ENCODE measurements at places on chromosomes 1 and 21. TPM values are rescaled to one million over a fixed set of nuclear protein-coding genes. Genes with fewer than 3 reads are reported as not detected.

GRCh38 chr1:58839846-58840835, 56.3 kb upstream of the JUN start:
- H3K36me3 ChIP-seq, result no peaks in the 10 kb centered on the region
- H3K4me3 ChIP-seq, result no peak overlapping the region

DNA sequence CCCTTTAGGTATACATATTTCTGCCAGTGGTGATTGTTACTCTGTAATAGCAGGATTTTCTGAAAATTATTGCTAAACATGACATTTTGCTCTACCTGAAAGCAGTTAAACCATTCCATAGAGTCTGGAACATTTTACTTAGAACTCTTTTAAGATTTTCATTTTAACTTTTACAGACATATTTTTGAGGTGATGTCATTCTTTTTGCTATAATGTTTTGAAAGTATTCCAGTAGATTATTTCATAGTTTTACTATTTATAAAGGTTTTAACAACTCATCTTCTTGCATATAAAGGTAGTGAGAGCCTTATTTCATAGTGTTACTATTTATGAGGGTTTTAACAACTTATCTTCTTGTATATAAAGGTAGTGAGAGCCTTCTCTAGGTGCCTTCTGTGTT, 42.9 kb downstream of the PTBP2 start:
- DNase-seq, result no peak
- no peak overlapping the region for H3K4me3 ChIP-seq
- no peak overlapping the region for H3K27ac ChIP-seq
- H3K36me3 ChIP-seq, result no peaks in the 10 kb centered on the region
- H3K27me3 ChIP-seq, result no peaks in the 10 kb centered on the region

- H3K4me3 ChIP-seq, result no peak within 1 kb of the TSS
- H3K4me1 ChIP-seq, result no peaks in the 10 kb centered on the region
- no peaks in the 10 kb centered on the region for H3K27me3 ChIP-seq
- no peak for DNase-seq
- no peak within 1 kb of the TSS for H3K27ac ChIP-seq
These were observed at the start of gene SAMSN1 for GRCh38 chr21:14545906-14546480. SAMSN1 (minus strand) TSS chr21:14546315; CDS start chr21:14546261, 54 bp downstream.

GRCh38 chr1:36161641-36162531, 5.9 kb downstream of the MAP7D1 start:
- no peaks in the 10 kb centered on the region for H3K27me3 ChIP-seq
- no peak for DNase-seq
- H3K4me3 ChIP-seq, result peak overlapping the region; percentile 61
- H3K4me1 ChIP-seq, result peaks cover 68% of the 10 kb centered on the region
- H3K27ac ChIP-seq, result peak overlapping the region; percentile 73
- H3K36me3 ChIP-seq, result peaks cover 30% of the 10 kb centered on the region

- no peak overlapping the region for H3K27ac ChIP-seq
- H3K36me3 ChIP-seq, result no peaks in the 10 kb centered on the region
- no peak for DNase-seq
These were observed 71.3 kb upstream of the DNAJC6 start for GRCh38 chr1:65238010-65238409.

- peak; percentile 59 for DNase-seq
- peaks cover 17% of the 10 kb centered on the region for H3K4me1 ChIP-seq
- H3K36me3 ChIP-seq, result no peaks in the 10 kb centered on the region
- H3K27ac ChIP-seq, result no peak overlapping the region
- H3K4me3 ChIP-seq, result no peak overlapping the region
These were observed 46.8 kb downstream of the COL18A1 start for GRCh38 chr21:45451771-45452182.

DNA sequence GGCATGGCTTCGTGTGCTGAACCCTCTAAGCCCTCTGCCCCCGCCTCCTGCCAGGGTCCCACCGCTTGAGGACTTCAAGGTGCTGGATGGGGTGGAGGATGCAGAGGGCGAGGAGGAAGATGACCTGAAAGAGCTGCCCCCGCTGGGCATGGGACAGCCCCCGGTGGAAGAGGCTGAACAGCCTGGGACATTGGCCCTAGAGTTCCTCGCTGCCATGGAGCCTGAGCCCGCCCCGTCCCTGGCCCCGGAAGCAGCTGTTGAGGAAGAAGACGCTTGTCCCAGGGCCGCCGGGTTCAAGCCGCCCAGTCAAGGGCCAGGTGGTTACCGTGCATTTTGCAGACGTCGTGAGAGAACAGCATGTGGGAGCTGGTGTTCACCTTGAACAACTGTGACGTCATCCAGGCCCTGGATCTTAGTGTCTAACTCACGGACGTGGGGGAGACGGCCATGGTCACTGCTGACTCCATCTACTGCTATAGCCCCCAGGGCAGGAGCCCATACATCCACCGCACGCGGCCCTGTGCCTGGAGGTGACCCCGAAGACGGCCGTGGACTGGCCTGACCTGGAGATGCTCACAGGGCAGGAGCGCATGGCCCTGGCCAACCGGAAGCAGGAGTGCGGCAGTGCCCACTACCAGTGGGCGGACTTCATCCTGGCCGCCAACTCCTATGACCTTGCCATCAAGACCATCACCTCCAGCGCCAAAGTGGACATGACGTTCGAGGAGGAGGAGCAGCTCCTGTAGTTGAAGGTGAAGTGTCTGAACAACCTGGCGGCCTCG, 90.1 kb downstream of the PPP1R12B start:
- peaks cover 12% of the 10 kb centered on the region for H3K36me3 ChIP-seq
- H3K4me3 ChIP-seq, result no peak overlapping the region
- H3K27ac ChIP-seq, result no peak overlapping the region
- no peaks in the 10 kb centered on the region for H3K27me3 ChIP-seq
- no peak for DNase-seq

DNA sequence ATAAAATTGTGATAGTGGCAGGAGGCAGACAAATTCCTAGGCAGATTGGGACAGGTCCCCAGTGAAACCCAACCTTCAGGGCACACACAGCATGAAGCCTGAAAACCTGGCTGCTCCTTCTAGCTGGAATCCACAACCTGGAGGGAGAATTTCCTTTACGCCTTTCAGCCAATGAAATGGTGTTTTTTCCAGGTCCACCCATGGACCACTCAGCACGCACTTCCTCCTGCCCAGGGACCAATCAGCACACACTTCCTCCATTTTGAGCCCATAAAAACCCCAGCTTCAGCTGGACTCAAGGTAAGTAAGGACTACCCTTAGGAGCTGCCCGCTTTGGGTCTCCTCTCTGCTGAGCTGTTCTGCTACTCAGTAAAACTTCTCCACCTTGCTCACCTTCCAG, 120.1 kb downstream of the AKT3 start:
- H3K4me3 ChIP-seq, result no peak overlapping the region
- H3K27ac ChIP-seq, result no peak overlapping the region
- no peak for DNase-seq
- H3K27me3 ChIP-seq, result no peaks in the 10 kb centered on the region
- H3K4me1 ChIP-seq, result peaks cover 4% of the 10 kb centered on the region

GRCh38 chr21:41835711-41836154, 43.4 kb downstream of the PRDM15 start:
- DNase-seq, result no peak
- H3K4me1 ChIP-seq, result no peaks in the 10 kb centered on the region
- H3K4me3 ChIP-seq, result no peak overlapping the region
- H3K27ac ChIP-seq, result no peak overlapping the region
- no peaks in the 10 kb centered on the region for H3K27me3 ChIP-seq

- no peak overlapping the region for H3K4me3 ChIP-seq
- H3K27me3 ChIP-seq, result no peaks in the 10 kb centered on the region
- no peaks in the 10 kb centered on the region for H3K36me3 ChIP-seq
- DNase-seq, result no peak
- peaks cover 10% of the 10 kb centered on the region for H3K4me1 ChIP-seq
- H3K27ac ChIP-seq, result no peak overlapping the region
These were observed 20.4 kb upstream of the KIF14 start for GRCh38 chr1:200640963-200641401.

- no peaks in the 10 kb centered on the region for H3K4me1 ChIP-seq
- no peak overlapping the region for H3K27ac ChIP-seq
- DNase-seq, result peak; percentile 37
These were observed 394.8 kb downstream of the PRDM2 start for GRCh38 chr1:14094611-14095400.

DNA sequence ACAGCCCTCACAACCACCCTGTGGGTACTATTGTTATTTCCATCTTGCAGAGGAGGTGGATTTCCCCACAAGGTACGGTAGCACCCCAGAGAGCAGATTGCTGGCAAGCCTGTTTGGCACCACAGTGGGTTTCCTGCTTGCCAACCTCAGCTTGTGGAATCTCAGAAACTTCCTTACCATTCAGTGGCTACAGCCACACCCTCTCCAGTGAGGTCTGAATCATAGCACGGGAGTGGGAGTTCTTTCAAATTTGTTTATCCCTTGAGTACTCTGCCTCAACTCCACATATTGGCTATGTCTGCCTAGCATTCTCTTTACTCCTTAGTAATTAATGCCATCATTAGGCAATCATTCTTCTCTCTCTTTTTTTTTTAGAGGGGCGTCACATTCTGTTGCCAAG, 162.1 kb downstream of the PTPRU start:
- H3K4me1 ChIP-seq, result peaks cover 5% of the 10 kb centered on the region
- H3K36me3 ChIP-seq, result no peaks in the 10 kb centered on the region
- no peak overlapping the region for H3K4me3 ChIP-seq
- no peak for DNase-seq
- no peak overlapping the region for H3K27ac ChIP-seq

DNA sequence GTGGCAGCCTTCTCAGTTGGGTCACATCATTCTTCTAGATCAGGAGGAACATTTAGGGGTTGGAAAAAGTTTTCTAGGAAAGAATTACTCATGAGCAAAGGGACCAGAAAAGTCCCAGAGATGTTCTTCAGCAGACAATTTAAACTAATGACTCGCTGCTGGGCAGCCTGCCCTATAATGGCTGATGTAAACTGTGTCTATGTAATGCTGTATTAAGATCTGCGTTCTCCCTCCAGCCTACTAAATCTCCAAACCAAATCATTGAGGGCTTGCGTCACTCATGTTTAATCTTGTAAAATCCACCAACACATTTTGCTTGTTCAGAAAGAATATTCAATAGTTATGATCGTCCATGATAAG, 92.1 kb downstream of the LRRC8C start:
- DNase-seq, result peak; percentile 82
- peaks cover 29% of the 10 kb centered on the region for H3K4me1 ChIP-seq
- peak overlapping the region; percentile 45 for H3K4me3 ChIP-seq

- H3K4me1 ChIP-seq, result peaks cover 3% of the 10 kb centered on the region
- no peak overlapping the region for H3K4me3 ChIP-seq
- no peak for DNase-seq
These were observed 2.8 kb downstream of the ITPKB start for GRCh38 chr1:226736001-226736907.

- peak; percentile 43 for DNase-seq
- H3K4me3 ChIP-seq, result no peak overlapping the region
- peaks cover 15% of the 10 kb centered on the region for H3K36me3 ChIP-seq
- H3K4me1 ChIP-seq, result peaks cover 20% of the 10 kb centered on the region
- H3K27ac ChIP-seq, result no peak overlapping the region
These were observed 18.7 kb upstream of the PODN start for GRCh38 chr1:53043271-53043670.

DNA sequence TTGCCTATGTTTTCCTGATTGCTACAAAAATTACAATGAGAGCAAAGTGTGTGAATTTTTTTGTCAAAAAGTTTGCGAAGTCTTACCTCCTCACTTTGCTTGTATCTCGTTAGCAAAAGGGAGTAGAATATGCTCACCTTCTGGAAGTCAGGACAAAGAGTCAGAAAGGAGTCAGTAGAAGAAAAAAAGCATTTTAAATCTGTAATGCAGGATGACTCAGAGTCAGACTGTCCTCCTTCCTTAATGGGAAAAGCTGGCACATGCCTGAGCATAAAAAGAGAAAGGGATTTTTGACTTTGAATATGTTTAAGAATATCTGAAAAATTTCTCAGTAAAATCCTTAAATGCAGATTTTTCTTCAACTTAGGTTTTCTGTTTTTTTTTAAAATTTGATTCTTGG, 14.2 kb upstream of the VN1R5 start:
- H3K36me3 ChIP-seq, result no peaks in the 10 kb centered on the region
- peak; percentile 78 for DNase-seq
- H3K4me1 ChIP-seq, result no peaks in the 10 kb centered on the region
- H3K27ac ChIP-seq, result no peak overlapping the region

DNA sequence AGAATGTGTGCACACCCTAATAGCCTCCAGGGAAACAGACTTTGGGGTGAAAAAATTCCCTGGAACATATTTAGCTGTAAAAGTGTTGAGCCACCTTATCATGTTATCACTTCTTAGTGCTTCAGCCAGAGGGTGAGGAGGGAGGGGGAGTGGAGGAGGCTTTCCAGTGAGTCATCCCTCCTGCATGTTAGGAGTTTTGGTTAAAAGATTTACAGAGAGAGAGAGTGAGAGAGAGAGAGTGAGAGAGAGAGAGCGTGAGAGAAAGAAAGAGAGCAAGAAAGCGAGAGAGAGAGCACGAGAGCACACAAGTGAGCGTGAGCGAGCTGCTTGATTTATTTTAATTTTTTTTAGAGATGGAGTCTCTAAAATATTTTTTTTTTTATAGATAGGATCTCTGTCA, 13.5 kb upstream of the CACNA1E start:
- no peaks in the 10 kb centered on the region for H3K36me3 ChIP-seq
- peaks cover 3% of the 10 kb centered on the region for H3K4me1 ChIP-seq
- H3K27ac ChIP-seq, result no peak overlapping the region
- no peak overlapping the region for H3K4me3 ChIP-seq

DNA sequence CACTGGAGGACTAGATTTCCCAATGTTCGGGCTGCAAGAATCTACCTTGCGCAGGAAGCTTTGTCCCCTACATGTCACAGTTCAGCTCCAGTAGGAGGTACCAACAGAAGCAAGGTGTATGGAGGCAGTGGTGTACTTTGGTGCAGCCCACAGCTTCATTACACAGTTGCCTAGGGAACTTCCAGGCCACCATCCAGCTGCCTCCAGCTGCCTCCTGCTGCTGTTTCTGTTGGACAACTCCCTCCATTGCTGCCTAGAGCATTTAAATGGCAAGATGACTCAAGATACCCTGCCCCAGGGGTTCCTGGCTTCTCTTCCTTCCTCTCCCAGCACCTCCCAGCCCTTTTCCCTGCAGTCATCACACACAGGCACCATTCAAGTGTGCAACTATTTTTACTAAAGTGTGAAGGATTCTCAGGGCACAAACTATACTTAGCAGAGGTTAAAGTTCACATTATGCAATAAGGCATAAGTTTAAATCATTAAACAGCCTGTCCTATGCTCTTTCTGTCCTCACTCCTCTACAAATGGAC, 39.0 kb upstream of the ATP1A1 start:
- no peak overlapping the region for H3K27ac ChIP-seq
- H3K27me3 ChIP-seq, result no peaks in the 10 kb centered on the region
- no peak for DNase-seq
- no peaks in the 10 kb centered on the region for H3K36me3 ChIP-seq
- H3K4me1 ChIP-seq, result no peaks in the 10 kb centered on the region
- H3K4me3 ChIP-seq, result no peak overlapping the region

GRCh38 chr1:226366290-226366689, 41.6 kb downstream of the PARP1 start:
- H3K27me3 ChIP-seq, result no peaks in the 10 kb centered on the region
- H3K4me3 ChIP-seq, result no peak overlapping the region
- DNase-seq, result peak; percentile 60
- H3K36me3 ChIP-seq, result peaks cover 70% of the 10 kb centered on the region

GRCh38 chr21:42685954-42686500, 32.6 kb downstream of the PDE9A start:
- peaks cover 5% of the 10 kb centered on the region for H3K4me1 ChIP-seq
- no peak for DNase-seq
- H3K27ac ChIP-seq, result no peak overlapping the region
- no peaks in the 10 kb centered on the region for H3K36me3 ChIP-seq

Gene RNPEP
- total RNA-seq, result 64.8 TPM

Gene SLC45A3
- 1.1 TPM for total RNA-seq

Gene ITPKB
- 7.1 TPM for total RNA-seq

Gene THAP3
- total RNA-seq, result 19.2 TPM

Gene CD84
- 0.29 TPM for total RNA-seq
